NCI-H446 (cell line): ENCODE measurements at places on chromosomes 7 and 10.
A peak's percentile ranks its signal among the peaks of the same experiment; 100 is the strongest.

GRCh38 chr10:21280037-21280436 lies 245.4 kb downstream of the SKIDA1 start:
- no peak for DNase-seq

GRCh38 chr10:104614245-104614831 lies 26.8 kb upstream of the SORCS3 start:
- DNase-seq = peak; percentile 2

GRCh38 chr7:88204525-88205110 lies 15.2 kb downstream of the SRI start:
- no peak for DNase-seq

GRCh38 chr7:77226357-77226839 lies 26.8 kb upstream of the FGL2 start:
- DNase-seq = no peak

DNA sequence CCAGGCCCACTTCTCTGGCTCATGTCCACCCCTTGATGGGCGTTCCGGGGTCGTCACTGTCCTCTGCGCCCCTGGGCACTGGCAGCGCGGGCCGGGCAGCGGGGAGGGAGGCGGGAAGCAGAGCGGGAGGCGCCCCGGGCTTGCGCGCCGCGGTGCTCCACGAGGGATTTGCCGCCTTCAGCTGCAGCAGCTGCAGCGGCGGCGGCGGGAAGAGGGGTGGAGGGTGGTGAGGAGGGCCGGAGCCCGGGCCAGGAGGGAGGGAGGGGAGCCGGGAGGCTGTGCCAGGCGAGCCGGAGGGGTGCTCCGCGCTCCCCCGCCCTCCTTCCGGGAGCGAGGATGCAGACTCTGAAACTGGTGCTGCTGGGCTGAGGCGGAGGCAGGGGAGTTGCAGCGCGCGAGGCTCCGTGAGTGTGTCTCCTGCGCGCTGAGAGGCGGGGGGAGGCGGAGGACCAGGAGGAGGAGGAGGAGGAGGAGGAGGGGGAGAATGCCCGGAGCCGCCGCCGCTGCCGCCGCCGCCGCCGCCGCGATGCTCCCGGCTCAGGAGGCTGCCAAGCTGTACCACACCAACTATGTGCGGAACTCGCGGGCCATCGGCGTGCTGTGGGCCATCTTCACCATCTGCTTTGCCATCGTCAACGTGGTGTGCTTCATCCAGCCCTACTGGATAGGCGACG lies at the start of gene LHFPL3:
Gene LHFPL3, plus strand, starts transcription at position 308 of the 674 bp plus-strand sequence.
- DNase-seq = no peak

DNA sequence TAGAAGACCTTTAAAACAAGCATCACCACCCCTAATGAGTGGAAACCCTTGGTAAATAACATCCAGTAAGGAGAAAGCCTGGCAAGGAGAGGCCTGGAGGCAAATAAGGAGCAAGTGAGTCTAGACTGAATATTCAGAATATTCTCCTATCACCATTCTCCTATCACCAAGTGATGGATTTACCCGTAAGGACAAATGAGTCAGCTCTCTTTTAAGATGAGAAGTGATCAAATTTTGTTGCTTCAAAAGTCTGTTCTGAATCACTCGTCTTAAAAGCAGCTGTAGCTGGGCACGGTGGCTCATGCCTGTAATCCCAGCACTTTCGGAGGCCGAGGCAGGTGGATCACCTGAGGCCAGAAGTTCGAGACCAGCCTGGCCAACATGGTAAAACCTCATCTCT lies 28.4 kb downstream of the KIAA1549 start:
- DNase-seq = no peak

DNA sequence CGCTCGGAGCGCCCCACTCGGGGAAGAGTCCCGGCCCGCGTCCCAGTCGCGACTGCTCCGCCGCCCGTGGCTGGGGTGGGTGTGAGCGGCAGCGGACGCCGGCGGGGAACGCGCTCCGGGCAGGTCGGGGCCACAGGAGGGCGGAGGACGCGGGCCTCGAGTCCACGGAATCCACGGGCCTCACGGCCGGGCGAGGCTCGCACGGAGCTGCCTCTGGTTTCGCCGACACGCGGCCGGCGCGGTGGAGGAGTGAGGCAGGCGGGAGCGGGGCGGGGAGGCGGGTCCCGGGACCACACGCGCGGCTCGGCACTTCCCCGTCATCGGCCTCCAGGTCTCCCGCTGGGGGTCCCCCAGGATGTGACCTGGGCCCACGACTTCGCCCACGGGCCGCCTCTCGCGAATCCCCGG lies 533 bp upstream of the NKX6-2 start:
- DNase-seq = no peak

DNA sequence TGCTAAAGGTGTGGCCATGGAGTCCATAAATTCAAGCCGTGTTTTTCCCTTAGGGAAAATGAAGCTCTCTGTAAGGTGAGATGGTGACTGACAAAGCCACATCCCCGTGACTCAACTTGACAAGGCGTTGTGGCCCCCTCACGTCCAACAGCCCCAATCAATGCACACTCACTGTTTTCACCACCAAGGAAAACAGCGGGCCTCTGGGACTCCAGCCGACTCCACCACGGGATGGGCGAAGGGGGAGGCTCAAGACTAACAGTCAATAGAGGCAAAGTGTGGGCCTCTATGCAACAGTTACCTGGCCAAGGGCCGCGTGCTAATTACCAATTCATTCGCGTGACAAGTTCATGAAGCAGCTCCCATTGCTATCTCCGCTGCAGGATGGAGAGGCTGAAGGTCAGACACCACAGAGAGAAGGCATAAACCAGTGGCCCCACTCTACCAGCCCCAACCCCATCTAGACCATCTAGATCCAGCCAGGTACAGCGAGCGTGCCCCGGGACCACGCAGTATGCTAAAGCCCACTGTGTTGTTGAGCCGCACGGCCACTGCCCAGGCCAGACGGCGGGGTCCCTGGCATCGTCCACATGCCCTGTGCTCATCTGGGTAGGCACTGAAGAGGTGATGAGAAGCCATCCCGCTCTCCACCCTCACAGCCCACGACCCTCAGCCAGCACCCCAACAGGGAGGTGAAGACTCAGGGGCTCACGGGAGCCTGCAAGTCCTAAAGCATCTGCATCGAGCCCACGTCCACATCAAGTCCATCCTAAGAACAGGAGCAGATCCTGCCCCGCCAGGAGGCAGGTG lies 76.1 kb downstream of the PROSER2 start:
- no peak for DNase-seq

DNA sequence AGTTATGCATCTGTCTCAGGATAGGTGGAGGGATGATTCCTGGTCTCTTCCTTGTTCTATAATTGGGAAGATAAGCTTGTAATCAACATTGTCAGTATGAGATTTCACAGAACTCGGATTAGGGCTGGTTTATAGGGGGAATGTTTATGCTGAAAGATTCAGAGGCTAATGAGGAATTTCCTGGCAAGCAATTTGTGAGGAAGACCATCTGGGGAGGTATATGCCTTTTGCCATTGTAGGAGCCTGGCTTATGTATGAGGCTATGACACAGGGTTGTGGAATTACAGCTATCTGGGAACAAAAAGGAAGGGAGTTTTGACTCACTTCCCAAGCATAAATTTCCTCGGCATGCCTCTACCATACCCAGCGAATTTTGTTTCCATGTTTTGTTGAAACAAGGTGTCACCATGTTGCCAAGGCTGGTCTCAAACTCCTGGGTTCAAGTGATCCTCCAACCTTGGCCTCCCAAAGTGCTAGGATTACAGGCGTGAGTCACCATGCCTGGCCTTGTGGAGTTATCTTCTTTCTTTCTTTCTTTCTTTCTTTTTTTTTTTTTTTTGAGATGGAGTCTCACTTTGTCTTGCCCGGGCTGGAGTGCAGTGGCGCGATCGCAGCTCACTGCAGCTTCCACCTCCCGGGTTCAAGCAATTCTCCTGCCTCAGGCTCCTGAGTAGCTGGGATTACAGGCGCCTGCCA lies 1.6 kb upstream of the COPS6 start:
- DNase-seq = no peak

DNA sequence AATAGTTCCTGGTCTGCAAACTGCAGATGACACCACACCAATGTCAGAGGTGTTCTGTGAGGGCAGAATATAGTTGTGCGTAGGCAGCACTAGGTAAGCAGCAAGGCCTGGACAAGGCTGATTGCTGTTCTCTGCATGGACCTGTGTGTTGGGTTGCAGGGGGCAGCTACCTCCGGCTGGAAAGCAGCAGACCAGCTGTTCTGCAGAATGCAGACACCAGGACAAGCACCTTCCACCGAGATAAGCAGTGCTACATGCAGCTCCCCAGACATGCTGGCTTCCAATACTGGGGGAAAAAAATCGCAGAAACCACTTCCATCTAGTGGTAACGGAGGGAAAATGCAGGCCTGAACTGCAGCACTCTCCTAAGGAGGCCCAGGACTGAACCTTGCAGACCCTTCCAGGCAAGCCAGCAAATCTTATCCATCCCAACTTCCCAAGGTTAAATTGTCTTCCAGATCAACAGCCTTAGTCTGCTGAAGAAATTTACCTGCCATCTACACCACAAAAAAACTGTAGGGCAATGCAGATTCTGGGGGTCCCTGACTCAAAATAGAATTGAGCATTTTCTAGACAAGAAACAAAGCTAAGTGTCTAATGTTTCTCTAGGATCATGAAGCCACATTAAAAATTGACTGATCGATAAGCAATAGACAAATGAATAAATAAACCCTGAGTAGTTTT lies 50.5 kb upstream of the COBL start:
- DNase-seq = no peak

DNA sequence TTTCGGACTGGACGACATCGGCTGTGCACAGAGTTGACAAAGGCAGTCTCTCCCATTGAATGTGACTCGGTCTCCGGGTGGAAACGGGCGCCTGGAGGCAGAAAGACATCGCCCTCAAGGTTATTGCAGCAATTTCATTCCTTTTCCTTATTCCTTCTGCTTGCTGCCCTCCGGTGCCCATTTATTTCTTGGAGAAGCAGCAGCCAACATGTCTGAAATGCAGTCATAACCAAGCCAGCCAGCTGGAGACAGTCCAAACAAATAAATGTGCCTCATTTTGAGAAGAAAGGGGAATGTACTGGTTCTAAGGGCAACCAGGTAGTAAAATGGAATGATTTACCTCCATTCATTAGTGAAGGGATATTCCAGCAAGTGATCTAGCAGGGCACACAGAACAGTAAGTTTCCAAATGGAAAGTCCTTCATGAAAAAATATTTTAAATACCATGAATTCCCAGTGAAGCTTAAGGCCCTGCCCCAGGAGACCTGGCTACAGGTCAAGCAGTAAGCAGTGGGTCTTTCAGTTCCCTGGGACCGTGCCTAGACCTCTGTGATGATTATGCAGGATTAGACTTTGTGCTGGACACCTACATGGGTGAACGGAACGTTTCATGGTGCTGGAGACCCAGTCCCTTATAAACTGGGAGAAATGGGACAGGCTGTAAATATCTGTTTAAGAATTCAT lies 86.6 kb downstream of the ABLIM1 start:
- DNase-seq = peak; percentile 67

- no peak for DNase-seq
These were observed 34.6 kb downstream of the IFT22 start for GRCh38 chr7:101287032-101287431.

GRCh38 chr10:73894245-73894971 lies 16.5 kb upstream of the PLAU start:
- DNase-seq = no peak

DNA sequence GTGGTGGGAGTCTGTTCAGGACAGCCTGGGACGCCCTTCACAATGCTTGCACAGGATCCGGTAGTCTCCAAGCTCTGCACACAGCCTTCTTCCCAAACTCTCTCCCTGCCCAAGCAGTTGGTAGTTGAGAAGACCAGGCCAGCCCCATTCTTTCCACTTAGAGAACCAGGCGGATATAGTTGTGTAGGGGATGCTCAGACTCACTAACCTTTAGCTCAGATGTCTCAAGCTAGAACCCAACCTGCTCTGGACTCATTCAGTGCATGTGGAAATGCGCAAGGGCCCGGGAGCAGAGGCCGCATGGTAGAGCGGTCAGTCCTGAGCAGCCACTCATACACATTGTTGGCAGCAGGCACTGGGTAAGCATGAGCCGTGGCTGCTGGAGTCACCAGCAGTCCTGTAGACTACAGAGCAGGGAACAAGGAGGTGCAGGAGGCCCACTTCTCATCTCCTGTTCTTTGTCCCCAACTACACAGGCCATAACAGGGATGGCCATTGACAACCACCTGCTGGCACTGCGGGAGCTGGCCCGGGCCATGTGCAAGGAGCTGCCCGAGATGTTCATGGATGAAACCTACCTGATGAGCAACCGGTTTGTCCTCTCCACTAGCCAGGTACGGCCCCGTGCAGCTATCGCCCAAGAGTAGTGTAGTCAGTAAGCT lies 17.2 kb upstream of the C10orf53 start:
- no peak for DNase-seq

DNA sequence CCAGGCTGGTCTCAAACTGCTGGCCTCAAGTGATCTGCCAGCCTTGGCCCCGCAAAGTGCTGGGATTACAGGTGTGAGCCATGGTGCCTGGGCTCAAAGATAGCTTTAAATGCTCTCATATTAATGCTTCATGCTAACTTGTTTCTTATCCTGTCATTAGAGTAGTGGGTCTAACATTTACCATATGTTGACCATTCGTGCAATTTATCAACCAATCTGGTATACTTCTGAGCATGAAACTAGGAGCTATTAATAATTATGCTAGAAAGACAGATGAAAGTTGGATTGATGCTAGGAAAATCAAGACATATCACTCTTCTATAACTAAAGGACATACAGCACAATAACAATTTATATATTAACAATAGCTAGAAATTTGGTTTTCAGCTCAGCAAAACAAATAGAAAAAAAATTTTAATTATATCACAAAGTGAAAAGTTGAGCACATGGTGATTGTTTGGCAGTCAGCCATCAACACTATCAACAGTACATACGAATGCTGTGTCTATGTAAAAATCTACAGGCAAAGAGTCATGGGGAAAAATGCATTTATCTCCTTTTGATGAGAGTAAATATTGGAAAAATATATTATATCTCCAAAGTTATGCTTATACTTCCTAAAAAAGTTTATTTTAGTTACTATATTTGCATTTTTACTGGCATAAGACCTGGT lies 112.1 kb upstream of the ABCB5 start:
- no peak for DNase-seq

- DNase-seq = peak; percentile 64
These were observed at the start of gene TET1 for GRCh38 chr10:68560186-68560942. Gene TET1 (plus strand): TSS chr10:68560337. CDS start chr10:68572339, 12,002 bp downstream.

DNA sequence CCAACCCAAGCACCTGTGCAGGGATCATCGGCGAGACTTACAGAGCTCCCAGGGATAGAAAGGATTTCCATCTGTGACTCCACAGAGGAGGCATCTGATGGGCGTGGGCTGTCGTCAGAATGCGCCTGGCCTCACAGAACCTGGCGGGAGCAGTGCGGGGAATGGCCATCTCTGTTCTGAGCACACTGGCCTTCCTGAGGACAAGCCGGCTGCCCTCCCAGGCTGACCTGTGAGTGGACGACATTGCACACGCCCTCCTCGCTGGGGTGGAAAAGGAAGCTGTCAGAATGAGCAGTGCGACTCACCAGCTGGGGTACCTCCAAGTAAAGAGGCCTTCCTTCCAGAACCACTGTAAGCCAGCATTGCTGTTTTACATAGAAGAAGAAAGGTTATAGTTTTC lies 234.6 kb upstream of the PITRM1 start:
- DNase-seq = no peak
